ENCODE measurements at places on chromosomes 12 and 14. TPM values are rescaled to one million over a fixed set of nuclear protein-coding genes. Genes with fewer than 3 reads are reported as not detected.
A peak's percentile ranks its signal among the peaks of the same experiment; 100 is the strongest.

The PCED1B gene
- total RNA-seq: 9.7 TPM

The KLRC4 gene
- total RNA-seq: not detected

The LBHD2 gene
- not detected for total RNA-seq

The EML5 gene
- total RNA-seq: 0.13 TPM

The KERA gene
- total RNA-seq: not detected

The PTPRR gene
- total RNA-seq: 0.33 TPM

The TMEM30B gene
- 0.15 TPM for total RNA-seq

The GPRC5D gene
- total RNA-seq: not detected

The MED13L gene
- total RNA-seq: 97.0 TPM

The SLC8B1 gene
- total RNA-seq: 44.6 TPM

The TMED10 gene
- total RNA-seq: 312 TPM

The TUBA1A gene
- total RNA-seq: 924 TPM

DNA sequence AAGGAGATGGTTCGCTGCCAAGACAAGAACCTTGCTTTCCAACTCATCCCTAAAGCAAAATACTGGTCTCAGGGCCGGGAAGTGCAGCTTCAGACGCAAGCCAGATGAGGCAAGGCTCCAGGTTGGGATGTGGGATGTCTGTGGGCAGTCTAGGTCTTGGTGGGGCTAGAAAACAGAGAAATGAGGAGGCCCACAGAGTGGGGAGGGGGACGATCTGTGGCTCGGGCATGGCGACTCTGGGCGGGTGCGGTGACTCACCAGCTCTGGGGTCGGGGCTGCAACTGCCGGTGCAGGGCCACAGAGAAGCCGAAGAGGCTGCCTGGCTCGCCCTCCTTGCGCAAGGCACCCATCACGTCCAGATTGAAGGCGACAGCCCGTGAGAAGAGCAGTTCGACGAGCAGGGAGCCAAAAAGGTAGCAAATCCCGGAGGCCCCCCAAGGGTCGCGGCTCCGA is 459 bp downstream of the ITGA7 start:
- peak overlapping the region; percentile 80 for H3K4me3 ChIP-seq
- peaks cover 12% of the 10 kb centered on the region for H3K4me1 ChIP-seq
- peaks cover 16% of the 10 kb centered on the region for H3K27me3 ChIP-seq

DNA sequence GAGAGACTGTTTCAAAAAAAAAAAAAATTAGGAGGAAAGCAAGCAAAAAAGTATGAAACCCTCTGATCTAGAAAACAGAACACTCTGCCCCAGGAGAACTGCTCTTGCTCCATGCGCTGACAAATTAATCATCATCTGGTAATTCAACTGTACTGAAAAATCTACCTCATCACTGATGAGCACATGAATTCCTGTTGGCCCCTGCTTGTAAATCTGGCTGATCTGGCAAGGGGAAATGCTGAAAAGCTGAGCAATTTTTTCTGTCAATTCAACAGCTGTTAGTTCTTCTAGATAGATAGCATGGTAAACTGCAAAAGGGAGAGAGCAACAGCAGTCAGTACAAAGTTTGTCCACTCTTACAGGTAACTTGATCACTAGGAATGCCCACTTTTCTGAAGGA is 15.2 kb upstream of the CSRNP2 start:
- no peaks in the 10 kb centered on the region for H3K4me1 ChIP-seq
- peaks cover 25% of the 10 kb centered on the region for H3K36me3 ChIP-seq
- H3K4me3 ChIP-seq: no peak overlapping the region

GRCh38 chr14:101495284-101495683 is 66.0 kb upstream of the DIO3 start:
- H3K27me3 ChIP-seq: peaks cover 8% of the 10 kb centered on the region
- no peak for DNase-seq
- no peak overlapping the region for H3K4me3 ChIP-seq
- H3K36me3 ChIP-seq: peaks cover 3% of the 10 kb centered on the region
- peak overlapping the region; percentile 52 for H3K27ac ChIP-seq

DNA sequence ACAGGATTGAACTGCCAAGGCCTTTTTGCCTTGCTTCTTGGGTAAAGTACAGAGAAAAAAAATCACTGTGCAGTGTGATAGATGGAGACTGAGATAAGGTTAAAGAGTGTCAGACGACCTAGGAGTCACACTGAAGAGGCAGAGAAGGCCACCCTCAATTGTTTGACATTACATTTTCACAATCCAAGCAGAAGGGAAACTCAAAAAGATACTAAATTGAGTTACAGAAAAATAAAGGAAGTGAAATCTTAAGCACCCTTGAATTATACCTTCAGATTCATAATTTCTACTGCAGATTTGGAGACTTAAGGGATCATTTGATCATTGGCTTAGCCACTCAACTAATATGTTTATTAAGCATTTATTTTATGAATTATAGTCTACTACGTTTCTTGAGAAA is 97.1 kb downstream of the MYF5 start:
- no peaks in the 10 kb centered on the region for H3K36me3 ChIP-seq
- no peak overlapping the region for H3K4me3 ChIP-seq
- H3K4me1 ChIP-seq: no peaks in the 10 kb centered on the region
- DNase-seq: no peak
- no peaks in the 10 kb centered on the region for H3K27me3 ChIP-seq

DNA sequence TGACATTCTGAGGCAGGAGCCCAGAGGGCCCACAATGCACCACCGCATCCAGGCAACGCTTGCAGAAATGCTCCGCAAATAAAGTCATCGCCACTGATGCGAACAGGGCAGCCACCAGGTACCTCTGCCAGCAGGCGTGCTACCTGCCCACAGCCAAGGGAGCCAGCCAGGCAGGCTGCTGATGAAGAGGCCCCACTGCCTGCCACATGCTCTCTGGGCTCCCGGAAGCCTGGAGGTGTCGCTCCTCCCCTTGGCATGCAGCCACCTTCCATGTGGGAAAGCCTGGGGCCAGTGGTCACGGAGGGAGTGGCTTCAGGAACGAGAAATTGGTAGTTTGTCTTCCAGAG is 14.7 kb downstream of the GPR132 start:
- peaks cover 5% of the 10 kb centered on the region for H3K27me3 ChIP-seq
- no peak overlapping the region for H3K4me3 ChIP-seq
- H3K36me3 ChIP-seq: peaks cover 11% of the 10 kb centered on the region
- no peak for DNase-seq

- peaks cover 6% of the 10 kb centered on the region for H3K36me3 ChIP-seq
- H3K27me3 ChIP-seq: no peaks in the 10 kb centered on the region
- no peak for DNase-seq
- no peak overlapping the region for H3K4me3 ChIP-seq
- no peaks in the 10 kb centered on the region for H3K4me1 ChIP-seq
Observed at GRCh38 chr12:50665170-50665569, 98.7 kb upstream of the ATF1 start.

DNA sequence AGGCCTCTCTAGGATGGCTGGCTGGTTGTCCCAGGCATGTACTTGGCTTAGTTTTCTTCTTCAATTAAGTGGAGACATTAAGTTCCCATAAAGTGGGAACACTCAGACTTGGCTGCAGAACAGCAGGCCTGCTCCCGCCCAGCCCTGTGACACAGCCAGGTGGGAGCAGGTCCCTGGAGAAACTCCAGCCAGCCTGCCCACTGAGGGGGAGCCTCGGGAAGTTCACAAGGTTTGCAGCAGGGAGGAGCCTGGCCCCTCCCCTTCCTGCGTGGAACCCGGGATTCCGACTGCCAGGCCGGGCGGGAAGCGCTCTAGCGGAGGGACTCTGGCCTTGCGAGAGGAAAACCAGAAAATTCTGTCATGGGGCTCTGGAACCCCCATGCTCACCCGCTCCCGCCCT is 98.3 kb upstream of the EVL start:
- H3K27me3 ChIP-seq: peaks cover 17% of the 10 kb centered on the region
- peaks cover 5% of the 10 kb centered on the region for H3K36me3 ChIP-seq
- DNase-seq: no peak
- no peak overlapping the region for H3K4me3 ChIP-seq

GRCh38 chr12:77152623-77153193 is 87.3 kb upstream of the E2F7 start:
- DNase-seq: no peak
- H3K36me3 ChIP-seq: no peaks in the 10 kb centered on the region
- no peak overlapping the region for H3K27ac ChIP-seq
- H3K4me1 ChIP-seq: peaks cover under 1% of the 10 kb centered on the region
- H3K4me3 ChIP-seq: no peak overlapping the region

GRCh38 chr12:34403706-34404376 is 381.5 kb downstream of the ALG10 start:
- H3K36me3 ChIP-seq: peaks cover 4% of the 10 kb centered on the region
- H3K4me3 ChIP-seq: no peak overlapping the region
- DNase-seq: peak; percentile 1
- H3K27me3 ChIP-seq: peaks cover 2% of the 10 kb centered on the region
- no peak overlapping the region for H3K27ac ChIP-seq
- no peaks in the 10 kb centered on the region for H3K4me1 ChIP-seq

GRCh38 chr12:53949631-53950436 is 4.9 kb upstream of the HOXC12 start:
- peaks cover 5% of the 10 kb centered on the region for H3K36me3 ChIP-seq
- H3K27ac ChIP-seq: no peak overlapping the region
- H3K4me1 ChIP-seq: peaks cover 7% of the 10 kb centered on the region
- no peak for DNase-seq
- H3K4me3 ChIP-seq: no peak overlapping the region

DNA sequence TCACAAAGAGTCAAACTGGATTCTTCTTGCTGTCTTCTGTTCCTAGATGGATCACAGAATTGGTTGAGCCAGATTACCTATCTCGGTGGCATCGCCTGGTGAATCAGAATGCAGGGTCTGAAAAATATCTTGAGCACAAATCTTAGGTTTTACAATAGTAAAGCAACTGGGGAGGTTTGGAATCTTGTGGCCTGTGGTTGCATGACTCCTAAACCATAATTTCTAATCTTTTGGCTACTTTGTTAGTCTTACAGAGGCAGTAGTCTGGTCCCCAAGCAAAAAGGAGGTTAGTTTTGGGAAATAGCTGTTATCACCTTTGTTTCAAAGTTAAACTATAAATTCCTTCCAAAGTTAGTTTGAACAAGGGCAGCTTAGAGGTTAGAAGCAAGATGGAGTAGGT is 1488.5 kb upstream of the FLRT2 start:
- H3K27ac ChIP-seq: no peak overlapping the region
- H3K36me3 ChIP-seq: no peaks in the 10 kb centered on the region
- H3K4me3 ChIP-seq: no peak overlapping the region
- H3K27me3 ChIP-seq: no peaks in the 10 kb centered on the region
- no peaks in the 10 kb centered on the region for H3K4me1 ChIP-seq

DNA sequence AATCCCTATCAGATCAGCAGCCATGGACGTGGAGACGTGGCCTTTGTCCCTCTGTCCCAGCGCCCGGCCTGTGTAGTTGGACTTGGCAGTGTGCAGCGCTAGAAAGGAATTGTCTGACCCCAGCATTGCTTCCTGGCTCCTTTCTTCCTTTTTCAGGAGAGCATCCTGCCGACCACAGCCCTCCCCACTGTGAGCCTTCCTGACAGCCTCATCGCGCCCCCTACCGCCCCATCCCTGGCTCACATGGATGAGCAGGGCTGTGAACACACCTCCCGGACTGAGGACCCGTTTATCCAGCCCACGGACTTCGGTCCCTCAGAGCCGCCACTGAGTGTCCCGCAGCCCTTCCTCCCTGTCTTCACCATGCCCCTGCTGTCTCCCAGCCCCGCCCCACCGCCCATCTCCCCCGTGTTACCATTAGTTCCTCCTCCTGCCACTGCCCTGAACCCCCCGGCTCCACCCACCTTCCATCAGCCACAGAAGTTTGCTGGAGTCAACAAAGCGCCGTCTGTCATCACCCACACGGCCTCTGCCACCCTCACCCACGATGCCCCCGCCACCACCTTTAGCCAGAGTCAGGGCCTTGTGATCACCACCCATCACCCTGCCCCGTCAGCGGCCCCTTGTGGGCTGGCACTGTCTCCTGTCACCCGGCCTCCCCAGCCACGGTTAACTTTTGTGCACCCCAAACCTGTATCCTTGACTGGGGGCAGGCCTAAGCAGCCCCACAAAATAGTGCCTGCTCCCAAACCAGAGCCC is 40.6 kb downstream of the IL31 start:
- peaks cover 28% of the 10 kb centered on the region for H3K36me3 ChIP-seq
- no peak overlapping the region for H3K4me3 ChIP-seq
- peak overlapping the region; percentile 18 for H3K27ac ChIP-seq
- no peaks in the 10 kb centered on the region for H3K4me1 ChIP-seq
- peaks cover 14% of the 10 kb centered on the region for H3K27me3 ChIP-seq

- H3K27ac ChIP-seq: no peak overlapping the region
- peaks cover 13% of the 10 kb centered on the region for H3K27me3 ChIP-seq
- no peak for DNase-seq
- no peak overlapping the region for H3K4me3 ChIP-seq
Observed at GRCh38 chr14:90753456-90754005, 62.7 kb downstream of the TTC7B start.

DNA sequence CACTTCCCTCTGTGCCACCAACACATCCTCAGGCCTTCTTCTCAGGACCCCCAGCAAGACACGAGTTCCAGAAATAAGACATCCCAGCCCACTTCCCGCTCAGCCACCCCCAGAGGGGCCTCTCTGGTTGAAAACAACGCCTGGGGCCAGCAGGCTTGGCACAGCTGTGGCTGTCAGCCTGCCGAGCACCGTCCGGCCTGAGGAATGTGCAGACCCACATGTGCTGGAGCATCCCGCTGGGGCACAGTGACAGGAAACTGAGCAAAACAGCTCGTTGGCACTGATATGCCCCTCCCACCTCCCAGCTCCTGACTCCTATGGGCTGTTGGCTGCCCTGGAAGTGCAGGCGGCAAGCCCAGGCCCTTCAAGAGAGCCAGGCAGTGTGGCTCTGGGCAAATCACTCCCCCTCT is 1.4 kb downstream of the SYNE3 start:
- H3K4me1 ChIP-seq: peaks cover 4% of the 10 kb centered on the region
- H3K27me3 ChIP-seq: peaks cover 8% of the 10 kb centered on the region
- H3K27ac ChIP-seq: no peak overlapping the region
- DNase-seq: no peak

DNA sequence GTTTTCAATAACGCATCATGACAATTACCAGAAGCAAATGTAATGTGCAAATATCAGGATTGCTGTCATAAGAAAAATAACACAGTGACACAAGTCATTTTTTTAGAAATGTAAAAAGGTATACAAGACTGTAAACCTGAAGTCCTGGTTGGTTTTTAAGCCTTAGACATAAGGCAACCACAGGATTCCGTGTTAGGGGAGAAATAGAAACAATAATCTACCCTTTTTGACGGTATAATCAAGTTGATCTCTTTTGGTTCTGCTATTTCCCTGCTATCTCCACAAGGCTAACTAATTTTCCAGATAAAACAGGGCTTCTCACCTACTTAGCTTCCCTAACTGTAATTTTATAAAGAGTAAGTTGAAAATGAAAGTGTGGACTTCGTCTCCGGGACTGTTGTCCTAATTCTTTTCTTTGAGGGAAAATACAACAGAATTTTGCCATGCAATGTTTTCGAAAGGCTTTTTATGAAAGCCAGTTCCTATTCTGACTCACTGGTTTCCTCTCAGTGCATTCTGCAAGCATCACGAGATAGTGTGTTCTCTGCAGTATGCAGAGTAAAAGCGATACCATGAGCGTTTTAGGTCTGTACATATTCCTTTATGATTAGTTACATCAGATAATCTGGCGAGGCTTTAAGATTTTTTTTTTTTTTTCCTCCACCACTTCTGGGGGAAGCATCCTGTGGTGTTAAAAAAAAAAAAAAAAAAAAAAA is 10.6 kb downstream of the MYO1H start:
- no peak for DNase-seq
- H3K4me3 ChIP-seq: no peak overlapping the region
- no peaks in the 10 kb centered on the region for H3K27me3 ChIP-seq
- H3K4me1 ChIP-seq: no peaks in the 10 kb centered on the region
